ENCODE measurements at places on chromosomes 2 and 18.

DNA sequence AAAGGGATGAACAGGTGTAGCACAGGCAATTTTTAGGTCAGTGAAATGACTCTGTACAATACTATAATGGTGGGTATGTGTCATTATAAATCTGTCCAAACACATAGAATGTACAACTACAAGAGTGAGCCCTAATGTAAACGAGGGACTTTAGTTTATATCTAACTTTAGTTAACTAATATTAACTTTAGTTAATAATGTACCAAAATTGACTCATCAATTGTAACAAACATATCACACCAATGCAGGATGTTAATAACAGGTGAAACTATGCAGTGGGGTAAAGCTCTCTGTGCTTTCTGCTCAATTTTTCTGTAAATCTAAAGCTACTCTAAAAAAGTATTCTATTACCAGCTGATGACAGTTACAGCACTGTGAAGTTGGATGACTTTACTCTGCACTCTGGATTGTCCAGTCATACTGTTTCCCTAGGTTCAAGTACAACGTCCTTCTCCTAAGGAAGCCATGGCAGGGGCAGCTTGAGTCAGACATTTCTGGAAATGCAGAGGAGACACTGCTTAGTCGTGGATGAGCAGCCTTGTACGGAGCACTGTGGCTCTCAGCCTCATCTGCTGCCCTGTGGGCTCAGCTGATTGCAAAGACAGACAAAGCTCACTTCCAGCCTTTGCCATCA lies 26.1 kb downstream of the TGFA start:
- H3K4me3 ChIP-seq: no peak overlapping the region
- H3K4me1 ChIP-seq: peaks cover 26% of the 10 kb centered on the region
- DNase-seq: no peak
- no peak overlapping the region for H3K27ac ChIP-seq

DNA sequence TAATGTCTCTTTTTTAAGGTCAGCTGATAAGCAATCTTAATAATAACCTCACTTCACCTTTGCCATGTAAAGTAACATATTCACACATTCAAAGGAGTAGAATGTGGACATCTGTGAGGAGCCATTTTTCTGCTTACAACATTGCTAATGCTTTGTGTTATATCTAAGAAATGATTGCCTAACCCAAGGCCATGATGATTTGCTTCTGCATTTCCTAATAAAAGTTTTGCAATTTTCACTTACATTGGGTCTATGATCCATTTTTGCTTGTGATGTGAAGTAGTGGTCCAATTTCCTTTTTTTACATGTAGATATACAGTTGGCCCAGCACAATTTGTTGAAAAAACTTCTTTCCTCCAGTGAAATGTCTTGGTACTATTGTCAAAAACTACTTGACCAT lies 22.0 kb downstream of the RELCH start:
- no peak for DNase-seq
- H3K4me3 ChIP-seq: no peak overlapping the region
- H3K27me3 ChIP-seq: no peaks in the 10 kb centered on the region
- peaks cover 47% of the 10 kb centered on the region for H3K36me3 ChIP-seq
- H3K4me1 ChIP-seq: peaks cover 3% of the 10 kb centered on the region

- no peak for DNase-seq
- H3K27me3 ChIP-seq: peaks cover 2% of the 10 kb centered on the region
- no peak overlapping the region for H3K4me3 ChIP-seq
- peaks cover 3% of the 10 kb centered on the region for H3K36me3 ChIP-seq
- H3K4me1 ChIP-seq: peaks cover 56% of the 10 kb centered on the region
- H3K27ac ChIP-seq: no peak overlapping the region
Observed at GRCh38 chr2:37707393-37707792, 36.0 kb upstream of the CDC42EP3 start.

- no peak overlapping the region for H3K4me3 ChIP-seq
- H3K27ac ChIP-seq: no peak overlapping the region
- H3K4me1 ChIP-seq: no peaks in the 10 kb centered on the region
Observed at GRCh38 chr2:120428748-120429147, 82.8 kb downstream of the INHBB start.

GRCh38 chr2:15708865-15709820 lies 117.5 kb downstream of the DDX1 start:
- no peak for DNase-seq
- H3K4me1 ChIP-seq: no peaks in the 10 kb centered on the region
- no peak overlapping the region for H3K4me3 ChIP-seq
- no peaks in the 10 kb centered on the region for H3K36me3 ChIP-seq

DNA sequence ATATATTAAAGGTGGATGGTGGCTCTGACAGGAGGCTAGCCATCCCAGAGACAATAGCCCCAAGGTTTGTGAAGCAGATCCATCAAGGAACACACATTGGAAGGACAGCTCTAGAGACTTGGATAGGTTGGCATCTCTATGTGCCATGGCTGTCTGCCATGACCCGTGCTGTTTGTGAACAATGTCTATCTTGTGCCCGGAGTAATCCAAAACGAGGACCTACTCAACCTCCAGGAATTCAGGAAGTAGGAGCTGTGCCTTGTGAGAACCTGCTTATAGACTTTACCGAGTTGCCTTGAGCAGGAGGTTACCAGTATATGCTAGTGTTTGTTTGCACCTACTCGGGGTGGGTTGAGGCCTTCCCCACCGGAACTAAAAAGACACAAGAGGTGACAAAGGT lies 43.1 kb upstream of the SELENOI start:
- H3K4me1 ChIP-seq: no peaks in the 10 kb centered on the region
- no peaks in the 10 kb centered on the region for H3K36me3 ChIP-seq
- no peak for DNase-seq

DNA sequence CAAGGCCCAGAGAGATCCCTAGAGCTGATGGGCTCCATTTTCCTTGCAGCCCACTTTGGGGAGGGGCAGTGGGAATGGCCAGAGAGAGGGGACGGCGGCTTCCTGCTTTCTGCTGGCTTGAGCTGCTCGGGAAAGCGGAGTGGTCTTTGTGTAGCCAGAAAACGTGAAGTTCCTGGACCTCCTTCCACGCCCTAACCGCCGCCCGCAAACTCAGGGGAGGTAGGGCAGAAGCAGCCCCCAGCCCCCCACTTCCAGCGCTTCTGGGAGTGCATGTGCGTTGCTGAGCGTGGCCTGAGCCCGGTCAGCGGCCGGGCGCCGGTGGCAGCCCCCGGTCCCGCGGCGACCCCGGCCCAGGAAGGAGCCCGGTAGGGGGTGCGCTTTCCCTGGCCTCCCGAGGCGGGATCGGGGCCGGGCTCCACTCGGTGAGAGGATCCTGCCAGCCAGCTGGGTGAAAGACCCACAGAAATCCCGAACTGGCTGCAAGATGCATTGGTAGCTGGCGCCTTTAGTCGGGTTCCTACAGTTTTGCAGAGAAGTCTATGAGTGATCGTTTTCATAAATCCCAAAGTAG lies 25.3 kb upstream of the BOD1L2 start:
- no peak overlapping the region for H3K4me3 ChIP-seq
- H3K27ac ChIP-seq: no peak overlapping the region
- peaks cover 30% of the 10 kb centered on the region for H3K27me3 ChIP-seq
- no peaks in the 10 kb centered on the region for H3K4me1 ChIP-seq
- no peaks in the 10 kb centered on the region for H3K36me3 ChIP-seq
- no peak for DNase-seq

GRCh38 chr2:67465623-67466022 lies 68.5 kb downstream of the ETAA1 start:
- no peaks in the 10 kb centered on the region for H3K27me3 ChIP-seq
- no peak for DNase-seq

DNA sequence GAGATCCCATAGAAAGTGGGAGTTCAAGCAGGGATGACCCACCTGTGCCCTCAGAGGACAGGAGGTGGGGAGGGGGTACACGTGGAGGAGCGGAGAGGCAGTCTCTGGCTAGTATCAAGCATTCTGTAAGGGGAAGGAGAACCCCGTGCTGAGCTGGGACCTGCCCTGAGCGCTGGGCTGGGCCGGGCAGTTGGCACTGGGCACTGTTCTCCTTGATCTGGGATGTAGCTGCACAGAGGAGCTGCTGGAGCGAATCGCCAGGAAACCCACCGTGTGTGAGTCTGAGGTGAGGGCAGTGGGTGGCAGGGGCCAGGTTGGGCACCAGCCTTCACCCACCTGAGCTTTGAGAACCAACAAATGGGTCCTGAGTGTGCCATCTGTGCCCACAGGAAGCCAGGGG lies 19.8 kb upstream of the GMPPA start:
- H3K27me3 ChIP-seq: peaks cover 20% of the 10 kb centered on the region
- H3K27ac ChIP-seq: no peak overlapping the region
- peaks cover 5% of the 10 kb centered on the region for H3K4me1 ChIP-seq
- no peaks in the 10 kb centered on the region for H3K36me3 ChIP-seq
- no peak for DNase-seq

DNA sequence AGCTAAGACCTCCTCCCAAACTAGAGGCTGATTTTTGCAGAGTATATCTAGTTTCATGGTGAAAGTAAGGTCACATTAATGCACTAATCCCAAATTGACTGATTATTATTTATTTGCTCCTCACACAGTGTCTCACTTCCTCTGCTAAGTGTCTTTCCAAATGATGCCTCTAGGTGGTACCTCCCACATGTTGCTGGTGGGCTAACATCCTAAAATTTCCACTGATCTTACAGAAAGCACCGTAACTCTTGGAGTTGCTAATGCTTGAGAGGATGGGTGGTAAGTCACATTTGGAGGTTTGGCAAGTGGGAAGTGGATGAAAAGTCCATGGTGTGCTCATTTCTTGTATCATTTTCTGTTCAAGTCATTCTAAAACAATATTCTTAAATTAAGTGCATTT lies 428.7 kb upstream of the GYPC start:
- no peak overlapping the region for H3K27ac ChIP-seq
- no peaks in the 10 kb centered on the region for H3K36me3 ChIP-seq
- no peaks in the 10 kb centered on the region for H3K4me1 ChIP-seq
- no peak for DNase-seq

DNA sequence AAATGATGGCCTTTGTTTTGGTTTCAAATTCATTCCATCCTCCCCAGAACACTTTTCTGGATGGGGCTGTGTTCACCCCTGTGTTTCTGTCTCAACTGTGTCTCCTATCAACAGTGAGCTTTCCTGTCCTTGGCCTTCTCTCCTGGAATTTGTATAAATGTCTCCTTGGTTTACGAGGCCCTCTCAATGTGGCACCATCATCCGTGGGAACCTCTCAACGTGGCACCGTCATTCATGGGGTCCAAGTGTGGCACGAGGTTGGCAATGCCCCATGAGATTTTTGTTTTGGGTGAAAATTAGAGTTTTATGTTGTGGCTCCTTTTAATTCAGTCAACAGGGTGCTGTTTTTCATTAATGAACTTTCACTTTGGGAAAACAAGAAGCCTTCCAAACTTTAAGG lies 280.7 kb upstream of the SALL3 start:
- no peak overlapping the region for H3K27ac ChIP-seq
- H3K36me3 ChIP-seq: no peaks in the 10 kb centered on the region
- no peak overlapping the region for H3K4me3 ChIP-seq
- peaks cover 2% of the 10 kb centered on the region for H3K27me3 ChIP-seq
- H3K4me1 ChIP-seq: no peaks in the 10 kb centered on the region
- DNase-seq: no peak

GRCh38 chr2:119416299-119416923 lies 15.2 kb upstream of the TMEM37 start:
- no peak for DNase-seq
- H3K4me1 ChIP-seq: peaks cover 7% of the 10 kb centered on the region
- H3K36me3 ChIP-seq: no peaks in the 10 kb centered on the region
- H3K4me3 ChIP-seq: no peak overlapping the region
- H3K27ac ChIP-seq: no peak overlapping the region

- H3K27ac ChIP-seq: no peak overlapping the region
- peaks cover 22% of the 10 kb centered on the region for H3K4me1 ChIP-seq
- DNase-seq: no peak
- H3K27me3 ChIP-seq: peaks cover 5% of the 10 kb centered on the region
- H3K36me3 ChIP-seq: no peaks in the 10 kb centered on the region
Observed at GRCh38 chr2:111927723-111928122, 29.3 kb downstream of the MERTK start.

All from activated CD4-positive, alpha-beta T cell treated with anti-CD3 and anti-CD28 coated beads, Interleukin-2, amount 10 ng/mL, durations not matched to agents 7 days and 5 days (primary cell).